ENCODE measurements at places on chromosomes 2 and 18.

GRCh38 chr2:224565452-224566035, 19.6 kb downstream of the CUL3 start:
- DNase-seq, result no peak

GRCh38 chr2:9914384-9915065, 37.0 kb upstream of the GRHL1 start:
- DNase-seq, result no peak

- no peak for DNase-seq
Observed at GRCh38 chr2:16767789-16768476, 102.3 kb upstream of the CYRIA start.

GRCh38 chr2:179861416-179862067, at the start of gene ZNF385B:
TSS of gene ZNF385B (minus strand) at chr2:179861612.
- DNase-seq, result no peak

GRCh38 chr2:168545439-168546082, 89.5 kb downstream of the CERS6 start:
- no peak for DNase-seq

- no peak for DNase-seq
Observed at GRCh38 chr2:217108086-217108485, 248.2 kb upstream of the TNP1 start.

DNA sequence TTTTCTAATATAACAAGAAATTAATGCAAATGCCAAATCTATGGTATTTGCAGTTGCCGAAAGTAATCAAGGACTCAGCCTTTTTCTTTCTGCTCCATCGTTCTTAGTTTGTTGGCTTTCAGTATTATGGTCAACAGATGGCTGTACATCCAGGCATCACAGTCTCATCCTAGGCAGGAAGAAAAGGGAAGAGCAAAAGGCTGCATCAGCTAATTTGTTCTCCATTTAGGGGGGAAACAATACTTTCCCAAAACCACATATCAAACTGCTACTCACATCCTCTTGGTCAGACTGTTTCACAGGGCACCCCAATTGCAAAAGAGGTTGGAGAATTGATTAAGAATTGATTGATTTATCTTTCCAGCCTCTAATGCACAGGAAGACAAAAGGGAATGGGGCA, 89.3 kb downstream of the MDH1 start:
- DNase-seq, result no peak

DNA sequence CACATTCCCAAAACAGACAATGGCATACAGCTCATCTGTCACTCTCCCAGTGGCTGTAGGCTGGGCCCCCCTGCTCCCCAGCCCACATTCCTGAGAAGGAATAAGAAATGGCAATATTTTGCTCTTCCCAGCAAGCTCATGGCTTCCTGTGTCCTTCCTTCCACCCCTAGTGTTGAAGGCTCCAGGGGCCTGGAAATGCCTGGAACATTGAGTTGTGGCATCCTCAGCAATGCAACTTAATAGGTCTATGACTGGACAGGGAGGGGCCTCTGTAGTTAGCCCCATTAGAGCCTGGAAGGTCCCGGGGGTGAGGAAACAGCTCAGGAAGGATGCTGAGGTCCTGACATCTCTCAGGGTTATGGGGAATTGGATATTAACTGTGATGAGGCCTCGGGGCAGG, 3.3 kb downstream of the KIF3C start:
- no peak for DNase-seq

- DNase-seq, result no peak
Observed at GRCh38 chr18:10682368-10682714, 156.5 kb downstream of the NAPG start.

- no peak for DNase-seq
Observed at GRCh38 chr2:202790676-202791075, 80.9 kb downstream of the ICA1L start.

DNA sequence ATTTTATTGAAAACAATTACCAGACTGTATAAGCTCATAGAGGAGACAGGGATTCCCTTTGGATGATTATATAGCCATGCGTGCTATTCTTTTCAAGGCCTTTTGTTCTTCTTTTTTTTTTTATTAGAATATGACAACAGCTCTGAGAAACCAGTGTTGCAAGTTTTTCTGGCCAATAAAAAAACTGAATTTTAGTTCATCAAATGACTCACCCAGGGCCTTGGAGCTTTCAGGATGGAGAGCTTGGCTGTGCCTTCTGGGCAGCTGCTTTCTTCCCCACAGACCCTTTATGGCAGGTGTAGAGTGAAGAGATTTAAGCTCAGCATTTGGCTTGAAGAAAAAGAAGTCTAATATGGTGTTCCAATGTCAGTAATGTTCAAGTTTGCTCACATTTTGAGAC, 497.9 kb upstream of the FANCL start:
- no peak for DNase-seq

DNA sequence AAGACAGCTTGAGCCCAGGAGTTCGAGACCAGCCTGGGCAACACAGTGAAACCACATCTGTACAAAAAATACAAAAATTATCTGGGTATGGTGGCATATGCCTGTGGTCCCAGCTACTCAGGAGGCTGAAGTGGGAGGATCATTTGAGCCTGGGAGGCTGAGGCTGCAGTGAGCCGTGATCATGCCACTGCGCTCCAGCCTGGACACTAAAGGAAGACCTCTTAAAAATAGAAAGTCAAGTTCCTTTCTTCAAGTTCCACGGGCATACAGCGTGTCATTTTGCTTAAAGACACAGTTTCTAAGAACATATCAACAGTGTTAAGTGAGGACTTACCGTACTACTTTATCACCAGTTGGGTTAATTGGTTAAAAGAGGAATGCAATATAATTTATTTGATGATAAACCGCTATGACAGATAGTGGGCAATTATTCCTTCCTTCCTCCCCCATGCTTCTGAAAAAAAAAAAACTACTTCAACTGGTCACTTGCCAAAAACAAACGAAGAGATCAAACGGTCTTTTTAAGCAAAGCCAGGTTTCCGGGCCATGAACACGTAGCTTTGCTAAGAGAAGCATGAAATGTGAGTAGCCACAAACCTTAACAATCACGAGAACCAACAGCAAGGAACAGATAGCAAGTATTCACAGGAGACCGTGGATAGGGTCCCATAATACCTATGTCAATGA, 21.4 kb downstream of the AP1S3 start:
- no peak for DNase-seq

GRCh38 chr2:217694291-217694690, 308.5 kb downstream of the TNS1 start:
- DNase-seq, result no peak

DNA sequence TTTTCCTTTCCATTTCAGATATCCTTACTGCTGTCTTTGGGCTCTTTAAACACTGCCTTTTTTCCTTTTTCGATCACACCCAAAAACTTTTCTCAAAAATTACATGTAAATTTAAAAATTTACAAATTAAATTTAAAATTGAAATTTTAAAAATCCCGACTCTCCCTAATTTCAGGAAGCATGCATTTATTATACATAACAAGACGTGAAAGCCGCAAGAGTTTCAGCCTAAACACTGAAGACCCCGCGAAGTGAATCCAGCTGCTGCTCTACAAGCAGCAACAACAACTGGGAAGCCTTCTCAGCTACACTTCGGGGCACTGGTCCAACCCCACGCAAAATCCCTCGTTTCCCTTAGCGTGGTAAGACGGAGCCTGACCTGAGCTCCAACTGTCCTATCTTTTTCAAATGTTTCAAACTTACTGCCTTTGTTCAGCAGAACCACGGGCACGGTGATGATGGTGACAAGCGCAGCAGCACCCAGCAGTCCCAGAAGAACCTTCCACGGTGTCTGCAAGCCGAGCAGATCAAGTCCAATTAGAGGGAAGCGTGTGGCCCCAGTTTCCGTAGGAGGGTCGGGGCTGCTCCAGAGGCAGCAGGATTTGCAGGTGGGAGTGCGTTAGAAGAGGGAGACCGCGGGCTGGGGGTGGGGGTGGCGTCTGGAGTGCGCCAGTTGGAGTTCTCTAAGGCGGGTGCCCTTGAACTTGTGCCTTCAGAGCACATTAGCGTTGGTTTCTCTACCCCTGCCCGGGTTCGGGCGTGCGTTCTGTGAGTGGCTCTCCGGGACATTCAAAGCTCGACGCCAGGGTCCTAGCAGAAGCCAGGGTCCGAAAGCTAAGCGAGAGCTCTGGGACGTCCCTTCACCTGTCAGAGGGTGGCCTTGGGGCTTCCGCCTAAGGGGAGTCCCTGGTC, 783 bp downstream of the DPP4 start:
- peak; percentile 31 for DNase-seq

- DNase-seq, result no peak
Observed at GRCh38 chr2:216678813-216679657, 16.3 kb downstream of the IGFBP5 start.

- peak; percentile 38 for DNase-seq
Observed at GRCh38 chr2:178480227-178481181, at the start of gene PLEKHA3. TSS of gene PLEKHA3 (plus strand) at chr2:178480457. CDS start at chr2:178480870, 413 bp downstream.

DNA sequence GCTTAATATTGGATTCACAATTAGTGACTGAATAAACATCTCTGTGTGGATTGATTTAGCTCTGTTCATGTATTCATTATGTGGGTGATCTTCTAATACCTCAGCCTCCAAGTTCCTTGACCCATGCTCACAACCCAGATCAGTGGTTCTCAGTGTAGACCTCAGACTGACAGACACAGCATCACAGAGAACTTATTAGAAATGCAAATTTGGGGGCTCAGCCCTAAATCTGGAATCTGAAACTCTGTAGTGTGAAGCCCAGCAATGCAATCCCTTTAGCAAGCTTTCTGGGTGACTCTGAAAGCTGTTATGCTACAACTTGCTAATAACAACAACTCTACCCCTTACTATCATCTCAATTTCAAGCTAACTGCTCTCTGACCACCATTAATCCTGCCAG, 273.1 kb upstream of the FANCL start:
- DNase-seq, result no peak

DNA sequence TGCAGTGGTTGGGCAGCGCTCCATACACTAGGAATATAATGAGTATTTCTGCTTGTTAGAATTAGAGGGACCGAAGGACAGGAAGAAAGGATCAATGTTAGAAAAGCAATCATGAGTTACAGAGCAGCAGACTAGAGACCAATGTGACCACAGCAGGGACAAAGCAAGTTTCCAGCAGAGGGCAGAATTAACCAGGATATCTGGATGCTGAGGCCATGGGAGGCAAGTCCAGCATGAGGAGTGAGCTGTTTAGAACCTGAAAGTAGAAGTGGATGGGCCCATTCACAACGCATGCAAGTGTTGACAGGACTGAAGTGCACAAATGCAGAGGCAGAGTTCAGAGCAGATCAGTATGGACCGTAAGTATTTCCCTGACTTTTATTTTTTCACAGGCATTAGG, 910.4 kb upstream of the GYPC start:
- no peak for DNase-seq

DNA sequence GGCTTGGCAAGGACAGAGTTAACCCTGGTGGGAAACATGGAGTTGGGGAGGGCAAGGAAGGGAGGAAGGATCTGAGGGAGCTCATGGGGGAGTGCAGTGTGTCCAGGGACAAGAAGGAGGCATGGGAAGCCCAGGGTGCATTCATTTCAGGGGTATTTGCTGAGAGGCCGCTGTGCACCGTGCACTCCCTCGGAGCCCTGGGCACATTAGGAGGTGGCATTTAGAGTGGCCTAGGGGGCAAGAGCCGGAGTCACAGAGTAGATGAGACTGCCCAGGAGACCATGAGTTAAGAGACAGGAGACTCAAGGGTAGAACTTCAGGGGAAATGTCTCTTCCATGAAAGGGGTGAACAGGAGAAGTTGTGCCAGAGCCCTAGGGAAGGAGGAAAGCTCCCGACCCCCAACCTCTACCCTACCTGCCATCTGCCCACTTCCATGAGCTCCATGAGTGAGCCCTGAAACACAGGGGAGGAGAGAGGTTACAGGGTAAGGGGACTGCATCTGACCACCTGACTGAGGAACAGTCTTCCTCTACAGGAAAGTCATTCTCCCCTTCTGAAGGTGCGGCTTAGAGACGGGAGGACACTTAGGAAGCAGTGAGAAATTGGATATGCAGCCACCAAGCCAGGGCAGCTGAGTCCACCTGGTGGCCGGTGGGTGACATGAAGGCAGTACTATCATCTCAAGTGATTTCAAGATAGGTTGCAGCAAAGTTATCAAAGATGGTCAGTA, 58.5 kb upstream of the COPS8 start:
- no peak for DNase-seq

GRCh38 chr18:77187189-77187588, 54.6 kb upstream of the MBP start:
- no peak for DNase-seq

- peak; percentile 15 for DNase-seq
Observed at GRCh38 chr2:225282858-225283710, 116.4 kb upstream of the NYAP2 start.
